Activated T-cell treated with anti-CD3 and anti-CD28 coated beads for 24 hours (primary cell): ENCODE measurements at places on chromosomes 2 and 18.
A peak's percentile ranks its signal among the peaks of the same experiment; 100 is the strongest.

- no peak for DNase-seq
Measured at GRCh38 chr2:241324775-241325174, 9.1 kb downstream of the SEPTIN2 start.

DNA sequence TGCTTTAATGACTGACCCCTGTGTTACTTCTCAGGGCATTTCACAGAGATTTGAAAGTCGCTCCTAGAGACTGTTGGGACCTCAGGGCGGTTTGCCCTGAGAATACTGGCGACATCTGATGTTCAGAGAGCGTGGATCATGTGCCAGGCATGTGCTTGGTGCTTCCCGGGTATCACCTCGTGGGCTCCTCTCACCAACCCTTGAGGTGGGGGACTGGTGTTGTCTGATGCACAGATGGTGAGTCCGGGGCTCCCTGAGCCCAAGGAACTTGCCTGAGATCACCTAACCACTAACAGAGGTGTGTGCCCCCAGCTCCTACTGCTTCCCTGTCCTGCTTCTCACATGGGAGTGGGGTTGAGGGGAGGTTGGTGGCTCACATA, 16.2 kb downstream of the ATOH8 start:
- DNase-seq: no peak

- no peak for DNase-seq
Measured at GRCh38 chr2:173676647-173677046, 288.5 kb downstream of the SP3 start.

GRCh38 chr18:74303936-74304335, 11.7 kb upstream of the C18orf63 start:
- no peak for DNase-seq

DNA sequence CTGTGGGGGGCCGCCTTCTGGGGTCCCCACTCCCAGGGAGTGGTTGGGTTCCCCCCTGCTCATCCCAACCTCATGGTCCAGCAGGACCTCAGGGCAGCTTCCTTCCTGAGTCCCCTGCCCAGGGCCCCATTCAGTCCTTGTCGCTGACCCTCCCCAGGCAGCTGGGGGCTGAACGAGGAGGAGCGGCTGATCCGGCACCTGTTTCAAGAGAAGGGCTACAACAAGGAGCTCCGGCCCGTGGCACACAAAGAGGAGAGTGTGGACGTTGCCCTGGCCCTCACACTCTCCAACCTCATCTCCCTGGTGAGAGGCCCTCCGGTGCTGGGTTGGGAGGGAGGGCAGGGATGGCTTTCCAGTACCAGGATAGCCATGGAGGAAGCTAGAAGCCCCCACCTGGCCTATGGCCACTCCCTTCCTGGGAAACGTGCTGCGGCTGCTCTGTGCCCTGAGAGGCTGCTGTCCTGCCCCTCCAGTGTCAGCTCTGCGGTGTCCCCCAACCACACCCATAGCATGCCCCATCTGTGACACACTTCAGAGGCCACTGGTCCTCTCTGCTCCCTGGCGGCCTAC, 497 bp downstream of the CHRND start:
- no peak for DNase-seq

- DNase-seq: peak; percentile 63
Measured at GRCh38 chr2:27754138-27754588, 17.4 kb upstream of the MRPL33 start.

- DNase-seq: no peak
Measured at GRCh38 chr2:65417509-65418085, 14.8 kb downstream of the SPRED2 start.

- DNase-seq: no peak
Measured at GRCh38 chr2:95043300-95044093, 18.0 kb downstream of the MAL start.

- DNase-seq: no peak
Measured at GRCh38 chr2:42084231-42084671, 36.4 kb downstream of the PKDCC start.

DNA sequence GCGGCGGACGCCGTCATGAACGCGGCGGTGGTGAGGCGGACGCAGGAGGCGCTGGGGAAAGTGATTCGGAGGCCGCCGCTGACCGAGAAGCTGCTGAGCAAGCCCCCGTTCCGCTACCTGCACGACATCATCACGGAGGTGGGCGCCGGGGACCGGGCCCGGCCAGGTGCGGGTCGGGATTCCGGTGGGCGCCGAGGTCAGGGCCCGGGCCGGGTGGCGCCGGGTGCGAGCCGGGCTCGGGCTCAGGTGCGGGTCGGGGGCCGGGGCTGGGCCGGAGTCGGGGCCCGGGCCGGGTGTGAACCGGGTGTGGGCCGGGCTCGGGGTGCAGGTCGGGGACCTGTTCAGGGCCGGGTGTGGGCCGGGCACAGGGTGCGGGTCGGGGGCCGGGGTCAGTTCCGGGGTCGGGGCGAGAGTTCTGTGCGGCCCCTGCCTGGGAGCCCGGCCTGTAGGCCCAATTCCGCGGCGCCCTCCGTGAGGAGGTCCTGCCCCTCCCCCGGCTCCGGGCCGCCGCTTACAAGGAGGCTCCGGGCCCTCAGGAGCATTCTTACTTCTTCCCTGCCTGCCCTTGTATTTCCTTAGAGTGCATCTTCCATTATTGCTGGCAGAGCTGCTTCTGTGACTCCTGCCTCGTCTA, 447 bp downstream of the TRAF3IP1 start:
- peak; percentile 7 for DNase-seq

- no peak for DNase-seq
Measured at GRCh38 chr2:45928946-45929345, 277.5 kb downstream of the PRKCE start.

DNA sequence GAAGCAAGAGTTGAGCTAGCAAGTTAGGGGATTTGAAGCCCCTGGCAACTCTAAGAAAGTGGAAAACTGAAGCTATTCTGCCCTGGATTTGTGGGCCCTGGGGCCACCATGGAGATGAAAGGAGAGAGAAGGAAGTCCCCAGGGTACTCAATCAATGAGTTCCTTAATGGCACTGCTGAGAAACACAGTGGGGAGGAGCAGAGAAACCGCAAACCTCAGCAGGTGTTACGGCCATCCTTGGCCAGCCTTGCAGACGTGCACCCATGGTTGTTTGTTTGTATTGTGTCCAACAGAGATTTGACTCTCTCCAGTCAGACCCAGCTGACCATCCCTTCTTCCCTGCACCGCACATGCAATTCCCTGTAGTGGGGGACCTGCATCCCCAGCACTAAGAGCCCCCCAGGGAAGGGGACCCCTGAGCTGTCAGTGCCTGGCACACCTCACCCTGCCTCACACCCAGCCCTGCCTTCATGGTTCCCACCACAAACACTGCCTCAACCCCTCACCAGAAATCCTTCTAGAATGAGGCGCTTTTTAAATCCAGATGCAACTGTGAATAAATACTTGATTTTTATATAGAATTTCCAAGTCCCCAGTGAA, 255.3 kb downstream of the SH3BP4 start:
- DNase-seq: no peak

GRCh38 chr2:176435729-176436128, 166.5 kb downstream of the MTX2 start:
- no peak for DNase-seq

GRCh38 chr2:38129987-38130386, 54.0 kb upstream of the CYP1B1 start:
- no peak for DNase-seq

GRCh38 chr2:176685908-176686307, 416.7 kb downstream of the MTX2 start:
- no peak for DNase-seq

GRCh38 chr2:197191940-197192322, 118.6 kb downstream of the ANKRD44 start:
- DNase-seq: no peak

GRCh38 chr2:8457092-8457481, 224.8 kb upstream of the ID2 start:
- DNase-seq: no peak

DNA sequence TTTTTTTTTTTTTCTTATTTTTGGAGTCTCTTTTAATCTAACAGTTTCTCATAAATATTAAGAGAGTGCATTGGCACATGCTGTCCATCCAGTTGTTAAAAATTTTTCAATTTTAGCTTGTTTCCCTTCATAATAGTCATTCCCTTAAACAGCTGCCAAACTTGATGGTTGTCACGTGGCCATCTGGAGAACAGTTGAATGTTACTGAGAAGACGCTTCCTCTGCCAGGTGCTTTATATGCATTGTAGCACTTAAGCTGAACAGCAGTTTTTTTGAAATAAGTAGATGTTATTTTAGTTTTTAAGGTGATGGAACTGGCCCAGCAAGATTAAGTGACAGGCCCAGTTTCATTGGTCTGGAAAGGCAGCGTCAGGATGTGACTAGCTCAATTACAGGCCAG, 3.3 kb downstream of the SMARCAL1 start:
- no peak for DNase-seq

DNA sequence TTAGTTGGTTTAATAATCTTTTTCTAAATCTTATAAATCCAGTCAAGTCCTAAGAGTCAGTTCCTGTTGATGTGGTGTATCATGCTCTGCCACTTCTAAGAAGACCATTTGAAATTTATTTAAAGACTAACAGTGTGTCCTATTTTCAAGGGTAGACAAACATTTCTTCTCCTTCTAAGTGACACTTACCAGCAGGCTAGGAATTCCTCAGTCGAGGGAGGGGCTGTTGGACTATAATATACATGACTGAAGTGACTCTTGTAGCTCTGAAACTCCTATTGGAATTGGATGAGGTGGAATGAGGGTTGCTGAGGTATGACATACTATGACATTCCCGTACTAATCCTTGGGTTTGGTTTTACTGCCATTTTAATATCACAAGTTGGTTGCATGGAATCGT, 30.6 kb downstream of the ITGB6 start:
- DNase-seq: no peak

DNA sequence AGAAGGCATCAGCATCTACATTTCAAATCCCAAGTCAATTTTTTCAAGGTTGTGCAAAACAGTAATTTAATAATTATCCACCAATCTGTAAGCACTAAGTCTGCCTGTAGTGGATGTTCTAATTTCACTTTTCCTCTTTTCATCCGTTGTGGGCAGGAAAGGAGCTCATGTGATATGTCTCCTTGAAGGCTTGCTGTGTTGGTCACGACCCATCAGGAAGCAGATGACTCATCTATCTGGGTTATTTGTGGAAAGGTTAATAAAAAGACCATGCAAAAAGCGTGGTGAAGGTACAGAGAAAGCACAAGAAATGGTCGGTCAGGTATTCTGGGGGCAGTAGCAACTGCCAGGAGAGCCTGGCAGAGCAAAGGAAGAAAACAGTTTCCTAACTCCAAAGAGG, 476.7 kb upstream of the RAB6C start:
- DNase-seq: no peak

GRCh38 chr18:24785019-24785418, 324.6 kb downstream of the HRH4 start:
- no peak for DNase-seq

- no peak for DNase-seq
Measured at GRCh38 chr2:20111311-20112131, 60.1 kb upstream of the LAPTM4A start.

GRCh38 chr2:111148225-111148873, 27.6 kb downstream of the BCL2L11 start:
- no peak for DNase-seq

- no peak for DNase-seq
Measured at GRCh38 chr2:1625281-1626001, 118.9 kb downstream of the PXDN start.

DNA sequence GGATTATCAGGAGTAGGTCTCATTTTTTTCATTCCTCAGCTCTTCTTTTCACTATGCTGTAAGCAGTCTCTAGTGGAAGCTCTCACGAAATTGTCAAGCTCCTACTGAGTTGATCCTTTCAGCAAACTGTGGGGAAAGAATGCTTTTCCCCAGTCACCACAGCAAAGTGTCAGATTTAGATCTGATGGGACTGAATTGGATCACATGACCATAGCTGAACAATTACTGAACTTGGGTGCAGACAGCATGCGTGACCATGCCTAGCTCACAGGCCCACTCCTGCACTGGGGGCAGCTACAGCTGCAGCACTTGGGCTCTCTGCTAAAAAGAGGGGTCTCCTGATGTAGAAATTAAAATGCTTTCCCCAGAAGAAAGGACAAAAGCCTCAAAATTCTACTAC, 3.1 kb downstream of the ARHGAP15 start:
- no peak for DNase-seq
